NCI-H1092 (cell line): ENCODE measurements at places on chromosomes 12 and 14.

DNA sequence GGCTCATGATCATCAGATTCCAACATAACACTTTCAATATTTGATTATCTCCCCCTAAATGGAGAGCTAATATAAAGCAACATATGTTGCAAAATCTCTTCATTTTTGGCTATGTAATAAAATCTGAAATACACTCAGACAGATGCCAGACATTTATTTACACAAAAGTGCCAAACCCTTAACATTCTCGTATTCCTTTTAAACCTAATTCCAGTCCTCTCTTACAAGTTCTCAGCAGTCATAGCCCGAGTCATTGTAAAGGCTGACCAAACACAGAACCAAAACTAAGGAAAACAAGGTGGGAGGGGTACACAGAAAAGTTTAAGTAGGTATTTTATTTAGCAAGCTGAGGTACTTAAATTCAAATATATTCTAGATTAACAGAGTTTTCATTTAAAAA, 81.4 kb downstream of the LRP6 start:
- DNase-seq, result no peak

GRCh38 chr14:95664546-95664945, 21.7 kb upstream of the TCL1B start:
- DNase-seq, result peak; percentile 83

DNA sequence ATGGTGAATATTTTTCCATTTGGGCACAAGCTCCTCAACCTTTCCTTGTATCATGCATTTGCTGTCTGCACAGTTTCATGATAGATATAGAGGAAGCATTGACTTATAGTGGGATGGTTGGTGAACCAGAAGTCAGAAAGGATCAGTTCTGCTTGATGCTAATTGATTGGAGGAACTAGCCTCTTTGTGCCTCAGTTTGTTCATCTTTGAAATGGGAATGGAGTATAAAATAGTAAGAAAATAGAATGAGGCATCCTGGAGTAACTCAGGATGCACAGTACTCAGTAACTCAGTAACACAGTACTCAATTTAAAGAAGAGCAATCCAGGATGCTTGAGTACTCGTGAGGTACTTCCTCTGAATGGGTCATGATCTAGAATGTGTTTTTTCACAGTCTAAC, 109.5 kb downstream of the UNC79 start:
- no peak for DNase-seq

GRCh38 chr12:83005534-83006197, 319.0 kb downstream of the TMTC2 start:
- DNase-seq, result no peak

GRCh38 chr14:51967521-51967920, 21.8 kb upstream of the RTRAF start:
- no peak for DNase-seq

- DNase-seq, result no peak
These were observed 7.6 kb upstream of the AEBP2 start for GRCh38 chr12:19431407-19432308.

- no peak for DNase-seq
These were observed 1.7 kb downstream of the FAIM2 start for GRCh38 chr12:49901986-49902385.
